ENCODE measurements at places on chromosomes 1 and 21. TPM values are rescaled to one million over a fixed set of nuclear protein-coding genes. Genes with fewer than 3 reads are reported as not detected.
A peak's percentile ranks its signal among the peaks of the same experiment; 100 is the strongest.

ALX3 gene
- not detected for polyA plus RNA-seq

C1orf185 gene
- not detected for polyA plus RNA-seq

SRGAP2B gene
- 2.8 TPM for polyA plus RNA-seq

KIF17 gene
- polyA plus RNA-seq, result not detected

HAPLN2 gene
- polyA plus RNA-seq, result 4.5 TPM

FAM72D gene
- 21.4 TPM for polyA plus RNA-seq

AMIGO1 gene
- polyA plus RNA-seq, result 0.71 TPM

C8B gene
- not detected for polyA plus RNA-seq

TFF1 gene
- not detected for polyA plus RNA-seq

FLVCR1 gene
- 9.0 TPM for polyA plus RNA-seq

AGMAT gene
- not detected for polyA plus RNA-seq

TNFRSF4 gene
- 0.16 TPM for polyA plus RNA-seq

C1orf167 gene
- polyA plus RNA-seq, result 0.86 TPM

C4BPA gene
- not detected for polyA plus RNA-seq

GRCh38 chr1:14113841-14114567 lies 414.0 kb downstream of the PRDM2 start:
- no peaks in the 10 kb centered on the region for H3K4me1 ChIP-seq
- H3K27me3 ChIP-seq, result no peaks in the 10 kb centered on the region
- DNase-seq, result peak; percentile 62
- H3K4me3 ChIP-seq, result no peak overlapping the region
- no peaks in the 10 kb centered on the region for H3K36me3 ChIP-seq
- no peak overlapping the region for H3K27ac ChIP-seq

DNA sequence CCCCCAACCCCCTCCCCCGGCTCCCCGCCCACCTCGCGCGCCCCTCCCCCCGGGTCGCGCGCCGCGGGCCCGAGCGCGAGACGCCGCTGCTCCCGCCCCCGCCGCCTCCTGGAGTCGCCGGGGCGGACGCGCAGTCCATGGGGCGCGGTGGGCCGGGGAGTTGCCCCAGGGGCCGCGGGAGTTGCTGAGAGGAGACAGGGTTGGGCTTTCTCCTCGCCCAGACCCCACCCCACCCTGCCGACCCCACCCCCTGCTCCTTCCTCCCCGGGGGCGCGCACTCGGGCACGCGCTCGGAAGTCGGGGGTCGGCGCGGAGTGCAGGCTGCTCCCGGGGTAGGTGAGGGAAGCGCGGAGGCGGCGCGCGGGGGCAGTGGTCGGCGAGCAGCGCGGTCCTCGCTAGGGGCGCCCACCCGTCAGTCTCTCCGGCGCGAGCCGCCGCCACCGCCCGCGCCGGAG lies at the start of gene LAMC1:
TSS of gene LAMC1 (plus strand) at position 275 of the 455 bp plus-strand sequence. CDS start 297 bp downstream, outside the sequence.
- H3K27me3 ChIP-seq, result peaks cover 35% of the 10 kb centered on the region
- H3K36me3 ChIP-seq, result no peaks in the 10 kb centered on the region
- peaks cover 7% of the 10 kb centered on the region for H3K4me1 ChIP-seq
- peak; percentile 82 for DNase-seq
- H3K27ac ChIP-seq, result no peak within 1 kb of the TSS
- peak within 1 kb of the TSS; percentile 25 for H3K4me3 ChIP-seq

- no peak overlapping the region for H3K27ac ChIP-seq
- no peaks in the 10 kb centered on the region for H3K4me1 ChIP-seq
- no peak overlapping the region for H3K4me3 ChIP-seq
- no peaks in the 10 kb centered on the region for H3K27me3 ChIP-seq
- no peaks in the 10 kb centered on the region for H3K36me3 ChIP-seq
Measured at GRCh38 chr1:239722035-239722434, 335.7 kb downstream of the CHRM3 start.

- H3K36me3 ChIP-seq, result no peaks in the 10 kb centered on the region
- H3K4me1 ChIP-seq, result no peaks in the 10 kb centered on the region
- no peak overlapping the region for H3K27ac ChIP-seq
- DNase-seq, result no peak
- H3K27me3 ChIP-seq, result no peaks in the 10 kb centered on the region
- H3K4me3 ChIP-seq, result no peak overlapping the region
Measured at GRCh38 chr1:31479811-31480210, 66.8 kb downstream of the SERINC2 start.

- H3K27ac ChIP-seq, result no peak overlapping the region
- H3K36me3 ChIP-seq, result no peaks in the 10 kb centered on the region
- no peaks in the 10 kb centered on the region for H3K4me1 ChIP-seq
Measured at GRCh38 chr1:29591601-29592260, 355.4 kb downstream of the PTPRU start.

GRCh38 chr1:110011527-110012041 lies 22.8 kb upstream of the STRIP1 start:
- peaks cover 78% of the 10 kb centered on the region for H3K36me3 ChIP-seq
- H3K4me1 ChIP-seq, result no peaks in the 10 kb centered on the region
- DNase-seq, result peak; percentile 63
- H3K27me3 ChIP-seq, result no peaks in the 10 kb centered on the region
- H3K4me3 ChIP-seq, result no peak overlapping the region

DNA sequence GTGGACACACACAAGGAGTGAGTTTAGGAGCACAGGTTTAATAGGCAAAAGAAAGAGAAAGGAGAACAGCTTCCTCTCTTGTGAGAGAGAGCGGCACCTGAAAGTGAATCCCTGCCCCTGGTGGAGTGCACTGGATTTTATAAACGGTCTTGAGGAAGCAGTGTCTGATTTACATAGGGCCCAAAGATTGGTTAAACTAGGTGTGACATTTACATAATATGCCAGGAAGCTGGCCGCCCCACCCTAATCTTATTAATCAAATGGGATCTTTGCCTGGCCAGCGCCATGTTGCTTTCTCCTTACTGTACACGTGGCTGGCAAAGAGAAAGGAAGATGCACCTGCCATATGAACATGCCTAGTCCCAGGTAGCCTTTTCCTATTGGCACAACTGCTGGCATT lies 38.7 kb downstream of the CFH start:
- DNase-seq, result no peak
- no peak overlapping the region for H3K4me3 ChIP-seq
- H3K27ac ChIP-seq, result no peak overlapping the region
- H3K27me3 ChIP-seq, result no peaks in the 10 kb centered on the region

- H3K36me3 ChIP-seq, result peaks cover 8% of the 10 kb centered on the region
- DNase-seq, result no peak
- H3K4me1 ChIP-seq, result peaks cover 14% of the 10 kb centered on the region
- no peak overlapping the region for H3K27ac ChIP-seq
- H3K4me3 ChIP-seq, result no peak overlapping the region
Measured at GRCh38 chr1:235409042-235409820, 42.0 kb downstream of the TBCE start.

DNA sequence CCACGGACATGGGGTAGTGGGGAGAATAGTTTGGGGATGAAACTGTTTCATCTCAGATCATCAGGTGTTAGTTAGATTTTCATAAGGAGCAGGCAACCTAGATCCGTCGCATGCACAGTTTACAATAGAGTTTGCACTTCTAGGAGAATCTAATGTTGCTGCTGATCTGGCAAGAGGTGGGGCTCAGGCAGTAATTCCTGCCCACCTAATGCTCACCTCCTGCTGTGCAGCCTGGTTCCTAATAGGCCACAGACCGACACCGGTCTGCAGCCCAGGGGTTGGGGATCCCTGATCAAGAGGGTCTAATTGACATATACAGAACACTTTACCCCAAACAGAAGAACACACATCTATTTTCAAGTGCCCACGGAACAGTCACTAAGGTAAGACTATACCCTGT lies 275.1 kb downstream of the PTPRU start:
- peaks cover 4% of the 10 kb centered on the region for H3K27me3 ChIP-seq
- no peaks in the 10 kb centered on the region for H3K4me1 ChIP-seq
- DNase-seq, result no peak
- H3K27ac ChIP-seq, result no peak overlapping the region

DNA sequence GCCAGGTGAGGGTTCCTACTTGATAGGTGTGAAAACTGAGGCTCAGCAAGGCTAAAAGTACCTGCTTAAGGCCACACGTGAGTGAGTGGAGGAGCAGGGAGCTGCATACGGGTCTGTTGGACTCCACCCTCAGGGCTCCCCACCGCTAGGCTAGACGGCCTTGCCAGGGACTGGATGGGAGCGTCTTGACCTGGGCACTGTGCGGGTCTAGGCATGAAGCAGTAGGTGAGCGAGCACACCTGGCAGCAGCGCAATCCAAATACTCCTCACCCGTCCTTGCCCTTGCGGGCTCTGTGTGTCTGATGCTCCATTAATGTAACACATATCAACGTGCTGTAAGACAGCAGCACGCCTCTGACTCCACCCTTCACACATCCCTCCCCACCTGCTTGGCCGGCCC lies 94.0 kb downstream of the LACTBL1 start:
- H3K4me1 ChIP-seq, result no peaks in the 10 kb centered on the region
- H3K36me3 ChIP-seq, result no peaks in the 10 kb centered on the region
- H3K4me3 ChIP-seq, result no peak overlapping the region
- DNase-seq, result no peak
- peaks cover 41% of the 10 kb centered on the region for H3K27me3 ChIP-seq

- no peaks in the 10 kb centered on the region for H3K36me3 ChIP-seq
- no peaks in the 10 kb centered on the region for H3K27me3 ChIP-seq
- peaks cover 37% of the 10 kb centered on the region for H3K4me1 ChIP-seq
- H3K4me3 ChIP-seq, result no peak overlapping the region
- peak overlapping the region; percentile 86 for H3K27ac ChIP-seq
Measured at GRCh38 chr21:34909492-34910292, 139.4 kb downstream of the RUNX1 start.

DNA sequence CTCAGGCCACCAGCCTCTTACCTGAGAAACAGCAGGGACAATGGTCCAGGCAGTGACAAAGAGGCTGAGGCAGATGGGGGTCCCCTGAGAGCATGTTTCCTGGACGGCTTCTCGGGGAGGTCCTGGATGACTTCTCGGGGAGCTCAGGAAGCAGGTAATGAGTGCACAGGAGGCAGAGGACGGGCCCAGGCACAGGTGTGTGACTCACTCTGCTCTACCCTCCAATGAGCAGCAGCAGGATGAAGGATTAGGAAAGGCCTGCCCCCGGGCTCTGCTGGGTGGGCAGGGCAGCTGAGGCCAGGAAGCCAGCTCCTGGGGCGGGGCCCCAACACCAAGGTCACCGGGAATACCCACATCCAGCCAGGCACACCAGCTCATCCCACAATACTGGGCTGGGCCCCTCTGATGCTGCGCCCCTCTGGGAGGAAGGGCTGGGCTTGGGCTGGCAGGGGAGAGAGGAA lies 17.2 kb upstream of the PTAFR start:
- H3K36me3 ChIP-seq, result peaks cover 13% of the 10 kb centered on the region
- no peaks in the 10 kb centered on the region for H3K27me3 ChIP-seq
- no peak for DNase-seq
- no peak overlapping the region for H3K27ac ChIP-seq
- H3K4me3 ChIP-seq, result no peak overlapping the region
- H3K4me1 ChIP-seq, result peaks cover 28% of the 10 kb centered on the region

DNA sequence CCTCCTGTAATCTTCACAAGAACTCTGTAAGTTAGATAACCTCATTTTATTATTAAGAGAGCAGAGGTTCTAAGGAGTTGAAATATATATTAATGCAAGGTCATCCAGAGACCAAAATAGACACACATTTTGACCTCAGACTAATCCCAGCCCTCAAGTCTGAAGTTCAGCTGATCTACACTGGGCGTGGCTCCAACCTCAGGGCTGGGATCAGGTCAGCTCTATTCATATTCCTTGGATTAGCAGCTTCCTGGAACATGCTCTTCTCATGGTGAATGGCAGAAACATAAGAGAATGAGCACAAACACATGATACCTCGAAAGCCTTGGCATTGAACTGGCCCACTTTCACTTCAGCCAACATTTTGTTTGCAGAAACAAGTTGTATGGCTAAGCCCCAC lies 200.8 kb upstream of the ST6GALNAC5 start:
- H3K27me3 ChIP-seq, result no peaks in the 10 kb centered on the region
- no peaks in the 10 kb centered on the region for H3K36me3 ChIP-seq
- no peak for DNase-seq
- H3K27ac ChIP-seq, result no peak overlapping the region
- H3K4me1 ChIP-seq, result no peaks in the 10 kb centered on the region

GRCh38 chr1:215530401-215530984 lies 36.6 kb upstream of the KCTD3 start:
- no peaks in the 10 kb centered on the region for H3K27me3 ChIP-seq
- H3K27ac ChIP-seq, result no peak overlapping the region
- H3K36me3 ChIP-seq, result no peaks in the 10 kb centered on the region
- no peak for DNase-seq
- H3K4me3 ChIP-seq, result no peak overlapping the region

- no peaks in the 10 kb centered on the region for H3K4me1 ChIP-seq
- peaks cover 42% of the 10 kb centered on the region for H3K36me3 ChIP-seq
- no peak overlapping the region for H3K4me3 ChIP-seq
- no peaks in the 10 kb centered on the region for H3K27me3 ChIP-seq
Measured at GRCh38 chr1:227065311-227065710, 125.2 kb downstream of the COQ8A start.

DNA sequence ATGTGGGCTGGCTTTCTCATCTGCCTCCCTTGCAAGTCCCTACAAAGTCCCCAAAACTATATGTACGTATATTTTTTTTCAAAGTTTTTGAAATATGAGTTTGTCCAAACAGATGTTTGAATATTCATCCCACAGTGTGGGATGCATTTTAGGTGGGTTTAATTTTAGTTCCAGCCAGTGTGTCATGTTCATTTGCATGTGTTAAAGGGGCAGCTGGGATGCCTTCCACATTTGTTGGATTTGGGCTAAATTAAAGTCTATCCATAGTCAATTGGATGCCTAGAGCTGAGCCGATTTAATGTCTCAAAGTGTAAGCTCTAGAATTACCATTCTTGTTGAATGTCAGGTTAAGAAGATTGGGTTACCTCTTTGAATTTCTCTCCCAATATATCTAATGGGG lies 139.2 kb downstream of the GALNT2 start:
- no peak overlapping the region for H3K4me3 ChIP-seq
- peaks cover 62% of the 10 kb centered on the region for H3K36me3 ChIP-seq
- peaks cover 19% of the 10 kb centered on the region for H3K4me1 ChIP-seq
- DNase-seq, result no peak

- no peak overlapping the region for H3K4me3 ChIP-seq
- no peaks in the 10 kb centered on the region for H3K36me3 ChIP-seq
- DNase-seq, result peak; percentile 63
- no peaks in the 10 kb centered on the region for H3K27me3 ChIP-seq
Measured at GRCh38 chr1:112358798-112359408, 37.1 kb upstream of the CTTNBP2NL start.

DNA sequence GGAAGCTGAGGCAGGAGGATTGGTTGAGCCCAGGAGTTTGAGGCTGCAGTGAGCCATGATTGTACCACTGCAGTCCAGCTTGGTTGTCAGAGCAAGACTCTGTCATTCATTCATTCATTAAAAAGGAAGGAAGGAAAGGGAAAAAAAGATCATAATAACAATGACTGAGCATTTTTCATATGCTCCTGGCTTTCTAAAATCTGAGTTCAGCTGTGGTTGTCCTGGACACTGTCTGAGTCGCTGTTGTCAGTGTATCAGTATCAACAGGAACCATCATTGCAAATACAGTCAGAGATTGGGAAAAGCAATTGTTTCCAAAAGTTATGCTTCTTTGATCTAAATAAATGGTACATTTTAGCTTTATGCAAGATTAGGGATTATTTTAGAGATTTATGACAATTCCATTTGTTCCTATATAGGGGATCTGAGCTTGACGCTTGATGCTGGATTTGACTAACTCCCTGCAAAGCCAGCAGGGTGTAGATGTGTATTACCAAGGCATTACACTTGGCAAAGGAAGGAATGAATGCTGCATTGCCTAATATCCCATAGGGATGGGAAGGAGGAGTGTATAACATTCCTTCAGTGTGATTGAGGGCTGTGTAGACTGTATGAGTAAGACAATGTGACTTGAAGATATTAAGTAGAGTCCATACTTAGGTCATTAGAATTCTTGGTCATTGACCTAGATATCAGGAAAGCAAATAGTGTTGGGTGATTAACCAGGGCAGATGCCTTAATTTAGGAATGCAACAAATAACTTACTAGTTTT lies 100.2 kb downstream of the DISP1 start:
- DNase-seq, result no peak
- no peak overlapping the region for H3K4me3 ChIP-seq
- H3K36me3 ChIP-seq, result no peaks in the 10 kb centered on the region
- no peak overlapping the region for H3K27ac ChIP-seq

- no peak overlapping the region for H3K4me3 ChIP-seq
- no peak for DNase-seq
- peaks cover 16% of the 10 kb centered on the region for H3K4me1 ChIP-seq
- peaks cover 37% of the 10 kb centered on the region for H3K27me3 ChIP-seq
Measured at GRCh38 chr1:231190456-231190855, 28.6 kb downstream of the TRIM67 start.

All from K562 (cell line).